Foreskin fibroblast (primary cell): ENCODE measurements at places on chromosomes 6 and 20.

GRCh38 chr6:2485116-2485515, 239.7 kb upstream of the GMDS start:
- DNase-seq: no peak

DNA sequence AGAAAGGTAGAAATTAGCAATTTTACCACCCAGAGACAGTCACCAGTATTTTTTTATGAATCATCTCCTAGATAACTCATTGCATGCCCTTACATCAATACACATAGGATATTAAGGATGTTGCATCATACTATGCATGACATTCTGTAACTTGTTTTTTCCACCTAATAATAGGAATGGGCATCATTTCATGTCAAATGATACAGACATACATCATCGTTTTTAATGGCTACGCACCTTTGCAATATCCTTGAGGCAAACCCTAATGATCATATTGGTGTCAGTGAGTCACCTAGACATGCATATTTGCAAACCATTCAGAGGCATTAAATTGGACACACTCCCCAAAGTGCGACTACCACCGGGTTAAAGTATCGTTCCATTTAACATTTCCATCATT, 309.7 kb upstream of the AGPAT4 start:
- DNase-seq: no peak

DNA sequence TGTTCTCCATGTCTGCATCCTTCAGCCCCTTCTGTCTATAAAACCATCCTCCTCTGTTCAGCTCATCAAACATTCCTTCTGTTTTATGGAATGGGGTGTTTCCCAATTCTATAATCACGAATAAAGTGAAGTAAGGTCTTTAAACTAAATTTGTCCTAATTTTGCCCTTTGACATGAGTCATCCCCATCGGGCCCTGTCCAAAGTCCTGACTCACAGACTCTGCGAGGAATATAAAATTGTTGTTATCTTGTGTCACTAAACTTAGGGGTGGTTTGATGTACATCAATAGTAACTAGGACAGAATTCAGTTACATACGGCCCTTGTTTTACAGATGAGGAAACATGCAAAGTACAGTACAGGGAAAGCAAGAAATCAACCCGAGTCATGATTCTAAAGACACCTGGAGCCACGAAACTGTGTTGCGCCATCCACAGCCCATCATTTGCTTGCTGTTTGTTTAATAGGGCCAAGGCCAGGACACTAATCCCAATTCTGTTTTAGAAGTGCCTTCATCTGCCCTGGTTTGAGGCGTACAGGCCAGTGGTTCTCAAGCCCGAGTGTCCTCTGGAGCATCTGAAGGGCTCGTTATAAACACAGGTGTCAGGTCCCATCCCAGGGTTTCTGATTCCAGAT, 2.8 kb downstream of the ACSS1 start:
- peak; percentile 67 for DNase-seq

GRCh38 chr6:126550323-126550722, 210.4 kb downstream of the CENPW start:
- DNase-seq: no peak

- peak; percentile 31 for DNase-seq
These were observed 57.5 kb downstream of the FOXC1 start for GRCh38 chr6:1667012-1667804.

GRCh38 chr20:42594011-42594410, 595.7 kb downstream of the PTPRT start:
- DNase-seq: no peak

GRCh38 chr20:34029415-34029814, 35.7 kb downstream of the RALY start:
- DNase-seq: no peak
